ENCODE measurements at places on chromosomes 5 and 9.

DNA sequence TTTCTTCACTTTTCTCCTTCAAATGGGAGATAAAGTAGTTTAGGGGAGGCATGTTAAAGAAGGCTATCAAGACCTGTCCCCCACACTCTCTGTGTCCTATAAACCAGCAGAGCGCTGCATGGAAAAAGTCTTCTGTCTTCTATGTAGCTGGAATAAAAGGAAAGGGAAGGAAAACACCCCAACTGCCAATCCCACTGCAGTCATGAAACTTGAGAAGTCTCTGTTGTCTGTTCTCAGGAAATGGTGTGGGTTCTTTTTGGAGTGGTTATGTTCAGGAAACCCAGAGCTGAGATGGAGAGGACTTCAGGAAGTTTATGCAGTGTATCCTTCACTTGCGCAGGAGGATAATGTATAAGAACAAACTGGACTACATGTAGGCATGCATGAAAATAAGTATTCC lies 274.3 kb downstream of the GAS1 start:
- DNase-seq = no peak

DNA sequence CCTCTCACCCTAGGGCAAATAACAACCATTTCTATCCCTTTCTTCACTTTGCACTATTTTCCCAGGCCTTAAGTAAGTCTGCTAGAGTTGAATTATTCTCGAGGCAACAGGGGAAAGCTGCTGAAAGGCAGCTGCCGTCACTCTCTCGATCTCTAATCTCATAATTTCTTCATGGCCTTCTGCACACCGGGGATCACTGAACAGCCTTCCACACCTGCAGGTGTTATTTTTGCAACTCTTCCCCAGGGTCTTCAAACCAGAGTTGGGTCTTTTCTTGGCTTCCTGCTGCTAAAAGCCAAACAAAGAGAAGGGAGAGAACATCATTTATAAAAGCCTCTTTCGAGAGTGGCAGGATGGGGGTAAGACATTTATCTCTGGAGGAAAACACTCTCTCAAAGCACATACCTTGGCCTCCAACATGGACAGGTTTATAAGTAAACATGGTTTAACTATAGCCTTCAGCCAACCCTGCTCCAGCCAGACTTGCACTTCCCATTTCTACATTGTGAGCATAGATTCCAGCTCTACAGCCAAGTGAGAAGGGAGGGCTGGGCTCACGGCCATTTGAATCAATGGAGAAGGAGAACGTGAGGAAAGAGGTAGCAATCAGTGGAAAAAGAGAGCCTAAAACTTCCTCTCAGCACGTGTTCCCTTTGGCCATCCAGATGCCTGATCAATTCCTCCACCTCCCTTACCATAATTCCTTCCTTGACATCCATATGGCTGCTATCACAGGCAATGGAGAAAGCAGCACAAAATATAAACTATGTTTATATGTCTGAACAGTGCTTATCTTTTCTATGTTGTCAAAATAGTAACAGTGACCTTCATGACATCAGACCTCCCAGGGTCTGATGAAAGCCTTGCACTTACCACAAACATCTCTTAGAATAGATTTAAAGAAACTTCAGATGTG lies 464.9 kb downstream of the TLE1 start:
- no peak for DNase-seq

DNA sequence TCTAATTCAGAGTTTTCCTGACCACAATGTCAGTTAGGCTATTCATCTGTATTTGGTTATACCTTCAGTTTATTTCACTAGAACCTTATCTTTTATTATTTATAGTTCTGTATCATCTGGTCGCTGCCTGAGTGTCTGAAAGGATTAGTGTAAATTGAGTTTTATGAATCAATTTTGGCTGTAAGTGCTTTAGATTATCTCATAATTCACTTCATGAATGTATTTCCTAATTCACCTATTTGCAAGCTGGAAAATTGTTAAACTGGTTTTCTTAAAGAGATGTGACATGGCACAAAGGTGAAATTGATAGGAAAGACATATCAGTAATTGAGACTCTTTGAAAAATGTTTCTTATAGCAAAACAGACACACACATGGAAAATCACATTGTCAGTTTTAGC lies 242.4 kb upstream of the ACO1 start:
- no peak for DNase-seq

DNA sequence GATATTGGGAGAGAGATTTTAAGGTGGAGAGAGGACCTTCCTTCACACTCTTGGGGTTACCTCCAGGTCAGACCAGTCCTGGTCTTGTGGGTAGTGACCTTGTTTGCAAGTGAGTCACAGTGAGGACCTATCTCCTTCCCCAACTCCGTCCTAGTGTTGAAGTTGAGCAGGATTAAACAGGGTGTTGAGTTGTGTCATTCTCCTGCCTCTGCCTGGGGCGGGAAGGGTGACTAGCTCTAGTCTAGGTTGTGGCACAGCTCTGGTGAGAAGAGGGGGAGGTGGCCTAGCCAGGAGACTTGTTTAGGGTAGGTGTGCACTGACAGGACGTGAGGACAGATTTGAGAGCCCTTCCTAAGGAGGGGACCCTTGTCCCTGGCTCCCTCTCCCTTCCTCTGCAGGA lies 119.6 kb upstream of the PITX1 start:
- no peak for DNase-seq

- DNase-seq = no peak
These were observed 7.1 kb upstream of the TEX48 start for GRCh38 chr9:114688909-114689610.

GRCh38 chr9:124468061-124468740 lies 17.9 kb downstream of the ADGRD2 start:
- DNase-seq = no peak

DNA sequence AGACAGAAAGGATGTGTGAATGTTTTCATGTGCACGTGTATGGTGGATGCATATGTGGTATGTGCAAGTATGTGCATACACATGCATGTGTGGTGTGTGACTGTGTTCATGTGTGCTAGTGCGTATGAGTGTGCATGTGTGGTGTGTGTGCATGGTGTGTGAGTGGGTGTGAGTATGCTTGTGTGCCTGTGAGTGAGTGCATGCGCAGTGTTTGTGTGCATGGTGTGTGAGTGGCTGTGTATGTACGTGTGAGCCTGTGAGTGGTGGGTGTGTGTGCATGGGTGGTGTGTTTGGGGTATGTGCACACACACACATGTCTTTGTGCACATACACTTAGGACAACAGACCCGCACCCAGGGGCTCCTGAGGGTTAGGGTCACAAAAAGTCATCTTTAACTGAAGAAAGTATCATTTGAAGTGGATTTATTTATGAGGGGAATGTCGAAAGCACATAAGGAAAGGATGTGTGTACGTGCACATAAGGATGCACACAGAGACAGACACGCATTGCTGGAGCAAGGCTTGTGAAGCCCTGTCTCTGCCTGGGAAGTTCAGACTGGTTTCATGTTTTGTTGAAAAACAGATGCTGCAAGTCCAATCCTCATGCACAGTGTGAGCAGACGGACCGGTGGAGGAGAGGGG lies 237.0 kb downstream of the SYK start:
- DNase-seq = no peak

GRCh38 chr5:21263361-21263760 lies 1275.4 kb upstream of the CDH18 start:
- DNase-seq = no peak

DNA sequence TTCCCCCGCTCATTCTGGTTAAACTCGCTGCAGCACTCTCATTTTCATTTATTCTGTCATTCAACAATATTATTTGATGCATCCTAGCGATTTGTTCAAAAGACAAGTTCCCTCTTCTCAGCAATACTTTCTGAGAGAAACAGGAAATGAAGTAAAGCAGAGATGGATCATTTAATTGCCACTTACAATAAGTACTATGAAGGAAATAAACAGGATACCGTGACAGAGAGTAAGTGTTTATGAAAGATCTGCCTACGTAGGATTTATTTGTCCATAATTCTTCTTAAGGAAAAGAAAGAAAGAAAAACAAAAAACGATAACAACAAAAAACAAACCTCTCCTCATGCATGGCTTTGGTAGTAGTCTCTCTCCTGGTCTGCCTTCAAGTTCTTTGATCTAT lies 406.8 kb upstream of the ZNF608 start:
- DNase-seq = no peak

DNA sequence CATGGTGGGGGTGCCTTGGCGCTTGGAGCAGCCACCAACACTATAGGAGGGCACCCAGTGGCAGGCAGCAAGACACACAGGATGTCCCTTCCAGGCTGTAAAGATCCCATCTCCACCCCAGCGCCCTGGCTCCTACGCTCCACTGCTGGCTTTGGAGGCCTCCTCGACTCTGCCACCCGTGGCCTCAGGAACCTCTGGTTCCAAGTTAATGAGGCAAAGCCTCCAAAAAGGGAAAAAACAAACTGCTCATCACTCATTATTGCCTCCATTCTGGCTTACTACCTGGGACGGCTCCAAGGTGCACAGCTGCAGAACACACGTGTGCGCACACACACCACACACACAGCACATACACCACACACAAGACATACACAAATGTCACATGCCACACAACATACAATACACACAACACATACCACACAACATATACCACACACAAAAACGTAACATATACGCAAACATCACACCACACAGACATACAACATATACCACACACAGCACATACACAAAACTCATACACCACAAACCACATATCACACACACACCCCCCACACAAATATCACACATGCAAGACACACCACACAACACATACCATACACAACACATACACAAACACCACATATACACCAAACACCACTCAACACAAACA lies 45.3 kb downstream of the ROR2 start:
- DNase-seq = no peak

GRCh38 chr5:66553916-66554575 lies 42.1 kb upstream of the MAST4 start:
- no peak for DNase-seq

DNA sequence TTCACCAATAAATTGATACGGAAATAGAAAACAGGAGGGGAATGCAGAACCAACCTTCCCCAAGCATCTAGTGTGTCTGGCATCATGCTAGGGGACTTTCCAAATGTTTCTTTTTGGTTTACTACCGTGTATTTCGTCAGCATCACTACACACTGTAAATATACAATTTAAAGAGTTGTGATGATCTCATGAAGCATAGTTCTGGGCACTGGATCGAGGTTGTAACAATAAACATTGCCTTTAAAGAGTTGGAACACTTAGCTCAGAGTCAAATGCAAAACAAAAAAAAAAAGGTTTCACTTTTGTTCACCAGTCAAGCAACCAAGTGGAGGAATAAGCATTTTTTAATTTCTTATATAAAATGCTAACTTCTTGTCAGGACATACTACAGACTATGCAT lies 2.9 kb upstream of the SCAI start:
- DNase-seq = no peak

DNA sequence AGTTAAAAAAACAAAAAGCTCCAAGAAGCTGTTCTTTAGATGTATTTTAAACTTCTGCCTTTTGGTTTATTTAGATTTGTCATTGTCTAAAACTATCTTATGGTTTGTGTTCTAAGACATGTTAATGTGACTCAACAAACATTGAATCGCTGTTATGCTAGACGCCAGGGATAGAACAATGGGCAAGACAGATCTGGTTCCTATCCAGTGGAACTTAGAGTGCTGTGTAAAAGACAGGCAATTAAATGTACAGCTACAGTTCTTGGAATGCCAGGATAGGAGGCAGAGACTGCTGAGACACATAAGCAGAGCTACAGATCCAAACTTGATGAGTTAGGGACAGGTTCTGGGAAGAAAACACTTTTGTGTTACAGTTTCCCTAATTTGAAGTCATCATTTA lies 22.4 kb downstream of the LYRM7 start:
- no peak for DNase-seq

DNA sequence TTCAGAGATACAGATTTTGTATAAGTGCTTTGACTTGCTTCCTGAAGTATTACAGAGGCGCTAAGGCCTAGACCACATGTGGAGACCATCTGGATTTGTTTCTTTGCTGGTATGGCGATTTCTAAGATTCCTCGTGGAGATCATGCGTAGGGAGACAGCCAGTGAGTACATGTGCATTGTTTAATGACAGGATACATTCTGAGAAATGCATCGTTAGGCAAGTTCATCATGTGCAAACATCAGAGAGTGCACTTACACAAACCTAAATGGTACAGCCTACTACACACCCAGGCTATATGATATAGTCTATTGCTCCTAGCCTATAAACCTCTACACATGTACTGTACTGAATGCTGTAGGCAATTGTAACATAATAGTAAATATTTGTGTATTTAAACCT lies 16.5 kb upstream of the CEP120 start:
- DNase-seq = peak; percentile 37

Measured in NCI-H2081 (cell line).